ENCODE measurements at places on chromosomes 11 and 22. TPM values are rescaled to one million over a fixed set of nuclear protein-coding genes. Genes with fewer than 3 reads are reported as not detected.

GRCh38 chr11:78975081-78975480 is 400.4 kb upstream of the NARS2 start:
- no peak for DNase-seq

DNA sequence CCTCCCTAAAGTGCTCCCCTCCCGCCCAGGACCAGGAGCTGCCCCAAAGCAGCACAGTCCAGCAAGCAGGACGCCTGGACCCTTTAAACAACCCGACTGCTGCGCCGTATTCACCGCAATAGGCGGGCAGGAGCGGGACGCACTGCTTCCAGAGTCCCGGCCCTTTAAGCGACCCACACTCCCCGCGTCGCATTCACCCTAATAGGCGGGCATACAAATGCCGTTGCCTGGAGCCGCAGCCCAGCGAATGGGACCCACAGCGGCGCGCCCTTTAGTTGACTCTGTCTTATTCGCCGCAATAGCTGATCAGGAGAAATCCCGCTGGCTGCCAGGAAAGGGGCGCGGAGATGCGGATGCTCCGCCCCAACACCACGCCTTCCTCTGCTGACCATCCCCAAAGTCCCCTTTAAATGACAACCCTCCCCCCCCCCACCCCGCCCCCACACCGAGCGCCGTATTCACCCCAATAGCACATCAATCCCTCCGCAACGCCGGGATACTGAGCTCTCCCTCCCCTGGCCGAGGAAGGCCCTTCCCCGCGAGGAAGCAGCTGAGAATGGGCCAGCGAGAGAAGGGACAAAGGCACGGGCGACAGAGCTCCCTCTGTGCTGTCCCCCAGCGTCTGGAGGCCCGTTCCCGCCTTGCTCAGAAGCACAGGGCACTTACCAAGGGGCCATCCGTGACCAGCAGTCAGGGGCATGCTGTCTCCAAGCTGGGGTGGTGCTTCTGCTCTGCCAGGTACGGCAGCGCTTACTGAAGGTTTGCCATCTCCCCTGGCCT is 4.7 kb downstream of the OSBPL5 start:
- DNase-seq = peak; percentile 62

- DNase-seq = no peak
Observed at GRCh38 chr11:110371084-110371483, 58.7 kb upstream of the FDX1 start.

DNA sequence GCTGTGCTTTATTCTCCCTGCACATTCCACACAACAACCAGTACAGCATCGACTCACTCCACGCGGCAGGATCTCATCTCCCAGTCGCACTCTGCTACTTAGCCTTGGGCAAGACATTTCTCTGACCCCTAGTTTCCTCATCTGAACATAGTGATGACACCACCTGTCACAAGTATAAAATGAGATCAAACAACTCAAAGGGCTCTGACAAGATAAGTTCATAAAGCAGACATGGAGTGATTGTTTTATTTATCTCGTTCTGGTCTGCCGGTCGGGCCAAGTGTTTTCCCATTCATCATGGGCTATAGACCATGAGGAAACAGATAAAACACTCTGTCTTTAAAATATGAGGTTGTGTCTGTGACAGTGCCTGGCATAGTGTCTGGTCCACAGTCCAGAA is 35.0 kb downstream of the DSCAML1 start:
- no peak for DNase-seq

The RASL10A gene
- polyA plus RNA-seq = not detected

GRCh38 chr22:23884140-23884539 is 10.0 kb upstream of the MIF start:
- no peak for DNase-seq

DNA sequence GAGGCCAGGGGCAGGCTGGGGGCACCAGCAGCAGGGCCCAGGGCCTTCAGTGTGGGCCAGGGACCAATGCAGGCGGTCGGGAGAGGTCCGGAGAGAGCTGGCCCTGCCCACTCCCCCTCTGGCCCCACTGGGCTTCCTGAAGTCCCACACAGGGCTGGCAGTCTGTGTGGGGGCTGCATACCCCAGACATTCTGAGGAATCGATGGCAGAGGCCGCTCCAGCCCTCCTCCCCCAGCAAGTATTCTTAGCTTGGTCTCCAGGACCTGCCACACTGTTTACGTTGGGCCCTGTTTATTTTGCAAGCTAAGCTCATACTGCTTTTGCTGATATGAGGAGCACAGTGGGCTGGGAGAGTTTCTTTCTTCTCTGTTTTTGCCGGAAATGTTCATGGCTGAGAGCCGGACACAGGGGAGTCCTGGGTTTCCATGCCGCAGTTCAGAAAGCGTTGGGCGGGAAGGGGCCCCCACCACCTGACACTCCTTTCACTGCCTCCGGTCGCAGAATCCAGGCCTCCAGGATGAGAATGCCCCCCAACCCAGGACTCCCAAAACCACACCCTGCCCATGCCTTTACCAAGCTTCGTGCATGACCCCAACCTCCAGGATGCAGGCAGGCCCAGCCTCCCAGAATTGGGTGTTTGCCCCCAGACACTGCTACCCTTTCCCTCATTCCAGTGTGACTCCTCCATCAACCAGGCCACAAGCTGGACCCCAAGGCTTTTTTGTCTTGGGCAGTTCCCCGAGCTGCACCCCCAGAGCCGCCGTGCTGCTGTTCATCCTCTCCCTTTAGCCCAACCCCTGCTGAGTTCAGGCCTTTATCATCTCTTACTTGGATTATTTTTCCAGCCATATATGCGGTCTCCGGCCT is 81.8 kb upstream of the KCNQ1OT1 start:
- DNase-seq = no peak

The CD6 gene
- not detected for polyA plus RNA-seq

The TRIM48 gene
- not detected for polyA plus RNA-seq

DNA sequence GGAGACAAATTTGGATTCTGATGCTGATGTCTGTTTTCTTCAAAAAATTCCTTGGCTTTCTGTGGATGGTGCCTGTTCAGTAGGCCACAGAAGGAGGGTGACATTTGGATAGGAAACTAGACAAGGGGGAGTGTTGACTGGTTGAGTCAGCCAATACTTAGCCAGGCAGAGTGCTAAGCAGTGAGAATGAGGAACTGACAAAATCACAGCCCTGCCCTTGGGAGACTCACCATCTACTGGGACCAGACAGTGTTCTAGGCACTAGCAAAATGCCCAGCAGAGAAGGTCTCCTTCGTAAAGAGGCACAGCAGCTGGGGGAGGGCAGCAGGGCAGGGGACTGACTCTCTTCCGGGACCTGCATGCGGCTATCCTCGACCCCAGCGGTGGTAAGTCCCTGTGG is 190.2 kb downstream of the DSCAML1 start:
- no peak for DNase-seq

GRCh38 chr11:103528596-103528995 is 419.4 kb downstream of the DYNC2H1 start:
- DNase-seq = no peak

DNA sequence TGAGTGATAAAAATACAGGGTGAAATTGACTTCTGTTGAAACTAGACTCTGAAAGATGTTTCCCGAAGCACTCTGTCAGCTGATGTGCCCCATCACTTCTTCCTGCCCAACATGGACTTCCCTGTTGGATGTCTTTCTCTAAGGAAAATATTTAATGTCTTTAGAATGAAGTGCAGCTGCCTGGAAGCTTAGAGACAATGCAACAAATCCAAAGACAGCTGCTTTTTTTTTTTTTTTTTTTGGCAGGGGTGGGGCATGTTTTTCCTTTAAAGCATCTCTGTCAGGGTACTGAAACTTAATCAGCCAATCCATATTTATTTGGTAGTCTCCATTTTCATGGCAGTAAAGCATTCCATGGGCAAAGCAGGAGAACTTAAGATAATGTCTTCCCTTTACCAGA is 5.9 kb downstream of the JAM3 start:
- DNase-seq = no peak

The INPP5J gene
- 1.1 TPM for polyA plus RNA-seq

DNA sequence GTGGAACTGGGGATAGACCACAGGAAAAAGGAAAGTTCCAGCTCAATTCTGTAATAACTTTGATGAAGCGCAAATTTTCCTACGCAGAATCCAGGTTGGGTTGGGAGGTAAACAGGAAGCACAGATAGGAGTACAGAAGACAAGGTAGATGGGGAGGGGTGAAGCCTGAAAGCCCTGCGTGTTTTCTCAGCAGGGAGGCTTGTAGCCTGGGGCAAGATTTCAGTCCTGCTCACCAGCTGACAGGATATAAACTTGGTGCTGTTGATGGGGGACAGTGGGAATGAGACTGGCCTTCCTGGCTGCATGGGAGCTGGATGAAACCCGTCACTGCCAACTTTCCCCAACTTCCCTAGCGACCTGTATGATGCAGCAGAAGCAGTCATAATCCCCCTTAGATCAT is 114.9 kb downstream of the ARHGAP32 start:
- no peak for DNase-seq

The OR51E1 gene
- polyA plus RNA-seq = not detected

GRCh38 chr11:9267680-9268079 is 2.5 kb upstream of the DENND5A start:
- no peak for DNase-seq

The KCNK4 gene
- polyA plus RNA-seq = 0.05 TPM

- no peak for DNase-seq
Observed at GRCh38 chr11:63488789-63489188, 2.2 kb downstream of the PLAAT5 start.

The PRRG4 gene
- not detected for polyA plus RNA-seq

DNA sequence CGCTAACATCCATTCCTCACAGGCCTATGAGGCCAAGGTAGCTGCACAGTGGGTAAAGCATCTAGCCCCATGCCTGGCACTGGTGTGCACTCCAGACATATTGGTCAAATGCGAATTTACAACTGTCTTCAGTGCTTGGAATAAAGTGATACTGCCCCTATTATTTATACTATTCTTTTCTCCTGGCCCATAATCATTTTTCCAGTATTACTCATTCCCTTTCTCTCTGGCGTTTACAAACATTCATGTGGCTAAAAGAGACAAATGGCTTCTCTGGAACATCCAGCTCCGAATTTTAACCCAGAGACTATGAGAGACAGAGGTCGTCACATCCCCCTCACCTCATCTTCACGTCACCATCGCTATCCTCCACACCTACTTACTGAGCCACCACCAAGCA is 87.2 kb upstream of the PITPNB start:
- DNase-seq = no peak

The VPREB3 gene
- polyA plus RNA-seq = not detected

- DNase-seq = no peak
Observed at GRCh38 chr11:57277845-57278720, 41.0 kb upstream of the APLNR start.

The BARX2 gene
- not detected for polyA plus RNA-seq

DNA sequence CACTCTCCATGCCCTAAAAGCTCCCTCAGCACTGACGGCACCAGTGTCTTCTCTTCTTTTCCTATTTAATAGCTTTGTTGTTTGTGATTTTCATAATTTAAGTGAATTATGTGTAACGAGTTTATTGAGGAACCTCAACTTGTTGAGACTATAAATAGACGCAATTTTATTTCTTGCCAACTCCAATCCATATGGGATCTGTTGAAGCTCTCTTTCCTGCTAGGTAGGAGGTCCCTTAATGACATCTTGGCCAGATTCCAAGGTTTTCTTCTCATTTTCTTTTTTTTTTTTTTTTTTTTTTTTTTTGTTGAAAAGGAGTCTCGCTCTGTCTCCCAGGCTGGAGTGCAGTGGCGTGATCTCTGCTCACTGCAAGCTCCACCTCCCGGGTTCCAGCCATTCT is 14.2 kb downstream of the RTL6 start:
- DNase-seq = no peak

GRCh38 chr11:103978616-103979595 is 57.5 kb upstream of the DDI1 start:
- no peak for DNase-seq

DNA sequence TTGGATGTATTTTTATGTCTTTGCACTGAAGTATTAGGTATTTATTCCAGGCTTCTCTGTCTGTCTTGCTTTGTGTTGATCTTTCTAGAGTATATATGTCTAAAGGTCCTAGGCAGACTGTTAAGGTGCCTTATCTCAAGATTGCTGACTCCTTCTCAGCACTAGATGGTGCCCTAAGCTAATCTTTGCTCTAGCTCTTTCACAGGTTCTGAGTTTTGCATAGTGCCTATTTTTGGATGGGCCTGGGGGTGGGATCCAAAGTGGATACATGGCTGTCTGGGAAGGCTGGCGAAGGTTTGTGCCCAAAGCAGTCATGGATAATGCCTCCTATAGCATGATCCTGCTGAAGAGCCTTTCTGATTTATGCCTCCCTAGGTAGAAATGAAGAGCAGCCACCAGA is 154.9 kb downstream of the TRPC6 start:
- DNase-seq = no peak

The BACE1 gene
- polyA plus RNA-seq = 99.6 TPM

DNA sequence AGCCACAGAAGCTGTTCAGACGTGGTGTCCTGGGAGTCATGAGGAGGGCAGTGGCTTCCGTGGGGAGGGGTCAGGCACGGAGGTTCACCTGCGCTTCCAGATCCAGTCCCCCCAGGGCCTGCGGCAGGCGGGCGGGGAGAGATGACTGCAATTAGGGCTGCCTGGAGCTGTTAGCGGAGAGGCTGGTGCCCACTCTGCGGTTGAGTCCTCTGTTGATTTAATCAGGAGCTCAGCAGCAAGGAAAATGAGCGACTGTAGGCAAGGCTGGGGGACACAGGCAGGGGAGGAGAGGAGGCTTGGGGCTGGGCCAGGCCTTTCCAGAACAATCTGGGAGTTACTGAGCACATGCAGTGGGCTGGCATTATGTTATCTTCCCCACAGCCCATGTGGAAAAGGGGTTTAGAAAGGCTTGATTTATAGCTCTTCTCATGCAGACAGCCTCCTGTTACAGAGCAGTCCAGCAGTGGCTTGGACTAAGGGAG is 13.1 kb downstream of the PLCB3 start:
- DNase-seq = no peak

The PNPLA3 gene
- polyA plus RNA-seq = 4.8 TPM

GRCh38 chr22:48464246-48464645 is 1363.4 kb downstream of the BRD1 start:
- no peak for DNase-seq

- DNase-seq = no peak
Observed at GRCh38 chr22:49404576-49405241, 423.0 kb downstream of the BRD1 start.

The CYTH4 gene
- polyA plus RNA-seq = not detected

- DNase-seq = peak; percentile 57
Observed at GRCh38 chr11:83272627-83273026, 13.5 kb downstream of the CCDC90B start.

- DNase-seq = no peak
Observed at GRCh38 chr11:134505125-134505524, 93.1 kb upstream of the B3GAT1 start.

- no peak for DNase-seq
Observed at GRCh38 chr11:11420191-11420898, 67.3 kb upstream of the CSNK2A3 start.

DNA sequence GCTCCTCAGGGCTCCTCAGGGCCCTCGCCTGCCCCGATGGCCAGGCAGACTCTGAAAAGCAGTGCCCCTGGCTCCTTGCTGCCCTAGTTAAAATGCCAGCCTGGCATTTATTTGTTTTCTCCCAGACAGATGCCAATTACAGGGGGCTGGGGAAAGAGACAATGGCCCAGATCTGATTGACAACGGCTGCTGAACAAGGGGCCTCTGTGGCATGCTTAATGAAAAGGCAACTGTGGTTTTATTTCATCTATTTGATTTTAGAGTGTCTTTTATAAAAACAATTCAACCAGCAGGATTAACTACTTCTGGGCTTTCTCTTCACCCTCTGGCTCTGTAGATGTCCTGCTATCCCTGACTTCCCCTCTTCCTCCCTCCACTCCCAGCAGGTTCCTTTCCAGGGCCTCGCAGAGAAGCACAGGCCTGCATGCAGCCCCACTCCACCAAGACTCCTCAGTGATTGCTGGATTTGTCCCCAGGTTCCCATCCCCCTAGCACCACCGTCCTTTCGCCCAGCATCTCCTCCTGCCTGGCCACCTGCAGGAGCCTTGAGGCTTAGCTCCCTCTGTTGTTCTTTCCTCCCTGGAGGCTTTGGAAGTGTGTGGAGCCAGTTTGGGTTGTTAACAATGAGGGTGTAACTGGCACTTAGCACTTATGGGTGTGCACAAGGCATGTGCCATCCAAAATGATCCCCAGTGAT is 171.1 kb downstream of the TENM4 start:
- DNase-seq = no peak
